A549 treated with GW870086 at 1 μM for 4 hours (cell line): ENCODE measurements at places on chromosomes 11 and 22. TPM values are rescaled to one million over a fixed set of nuclear protein-coding genes. Genes with fewer than 3 reads are reported as not detected.

Gene MS4A4E
- not detected in 5 replicates for total RNA-seq

Gene TREH
- total RNA-seq, result not detected in 5 replicates

Gene GCAT
- 2.4 to 4.4 TPM (median 3.1 TPM) in 5 replicates for total RNA-seq

Gene OR2AG1
- total RNA-seq, result not detected in 5 replicates

Gene FBXO7
- 69.0 to 75.0 TPM (median 73.0 TPM) in 5 replicates for total RNA-seq

Gene NPAS4
- total RNA-seq, result not detected in 5 replicates

Gene SMTNL1
- total RNA-seq, result not detected in 5 replicates

Gene MMP8
- total RNA-seq, result not detected in 5 replicates

Gene NUP160
- total RNA-seq, result 24.1 to 34.4 TPM (median 30.9 TPM) in 5 replicates

Gene TRPM5
- total RNA-seq, result not detected in 5 replicates

Gene RAB38
- total RNA-seq, result 0.81 to 1.4 TPM (median 1.1 TPM) in 5 replicates

Gene IRAG1
- 0.05 to 0.15 TPM (median 0.11 TPM) in 4 of 5 replicates, not detected in the other for total RNA-seq

Gene SLN
- 0.52 to 2.1 TPM (median 1.6 TPM) in 5 replicates for total RNA-seq

Gene SHISAL1
- 3.9 to 5.2 TPM (median 4.4 TPM) in 5 replicates for total RNA-seq

Gene KCNK7
- 0.29 to 0.82 TPM (median 0.41 TPM) in 5 replicates for total RNA-seq

Gene OR52I1
- not detected in 5 replicates for total RNA-seq

Gene KDM4E
- total RNA-seq, result not detected in 5 replicates

Gene SCGB1D4
- total RNA-seq, result not detected in 5 replicates

Gene PIK3C2A
- total RNA-seq, result 8.7 to 19.8 TPM (median 15.4 TPM) in 5 replicates

Gene OR5M10
- not detected in 5 replicates for total RNA-seq

Gene C11orf16
- total RNA-seq, result not detected in 5 replicates

Gene OR4B1
- not detected in 5 replicates for total RNA-seq

Gene LGALS12
- 0.16 TPM in 1 of 5 replicates, not detected in the others for total RNA-seq

Gene OR4A16
- not detected in 5 replicates for total RNA-seq

Gene RFPL3
- not detected in 5 replicates for total RNA-seq

Gene KLHDC7B
- total RNA-seq, result not detected in 5 replicates

Gene PRR33
- total RNA-seq, result not detected in 5 replicates

Gene UQCR10
- 112 to 128 TPM (median 123 TPM) in 5 replicates for total RNA-seq

Gene TRPC6
- 0.67 to 1.0 TPM (median 0.79 TPM) in 5 replicates for total RNA-seq
